NCI-H187 treated with DMSO at 0.1 percent for 48 hours (cell line): ENCODE measurements at places on chromosomes 4 and X.

DNA sequence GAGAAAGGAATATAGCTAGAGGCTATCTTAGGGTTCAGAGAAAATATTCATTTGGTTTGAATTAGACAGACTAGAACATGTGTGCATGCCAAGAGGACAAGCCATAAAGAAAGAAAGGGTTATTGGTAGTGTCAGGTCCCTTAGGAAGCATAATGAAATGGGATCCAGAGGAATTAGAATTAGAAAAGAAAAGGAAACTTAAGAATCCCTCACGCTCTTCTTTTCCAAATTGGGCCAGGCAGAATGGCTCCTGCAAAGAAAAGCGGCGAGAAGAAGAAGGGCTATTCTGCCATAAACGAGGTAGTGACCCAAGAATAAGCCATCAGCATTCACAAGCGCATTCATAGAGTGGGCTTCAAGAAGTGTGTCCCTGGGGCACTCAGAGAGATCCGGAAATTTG lies 4.9 kb upstream of the ABCG2 start:
- no peak for DNase-seq

GRCh38 chrX:143940119-143940518 lies 56.2 kb downstream of the UBE2NL start:
- no peak for DNase-seq

DNA sequence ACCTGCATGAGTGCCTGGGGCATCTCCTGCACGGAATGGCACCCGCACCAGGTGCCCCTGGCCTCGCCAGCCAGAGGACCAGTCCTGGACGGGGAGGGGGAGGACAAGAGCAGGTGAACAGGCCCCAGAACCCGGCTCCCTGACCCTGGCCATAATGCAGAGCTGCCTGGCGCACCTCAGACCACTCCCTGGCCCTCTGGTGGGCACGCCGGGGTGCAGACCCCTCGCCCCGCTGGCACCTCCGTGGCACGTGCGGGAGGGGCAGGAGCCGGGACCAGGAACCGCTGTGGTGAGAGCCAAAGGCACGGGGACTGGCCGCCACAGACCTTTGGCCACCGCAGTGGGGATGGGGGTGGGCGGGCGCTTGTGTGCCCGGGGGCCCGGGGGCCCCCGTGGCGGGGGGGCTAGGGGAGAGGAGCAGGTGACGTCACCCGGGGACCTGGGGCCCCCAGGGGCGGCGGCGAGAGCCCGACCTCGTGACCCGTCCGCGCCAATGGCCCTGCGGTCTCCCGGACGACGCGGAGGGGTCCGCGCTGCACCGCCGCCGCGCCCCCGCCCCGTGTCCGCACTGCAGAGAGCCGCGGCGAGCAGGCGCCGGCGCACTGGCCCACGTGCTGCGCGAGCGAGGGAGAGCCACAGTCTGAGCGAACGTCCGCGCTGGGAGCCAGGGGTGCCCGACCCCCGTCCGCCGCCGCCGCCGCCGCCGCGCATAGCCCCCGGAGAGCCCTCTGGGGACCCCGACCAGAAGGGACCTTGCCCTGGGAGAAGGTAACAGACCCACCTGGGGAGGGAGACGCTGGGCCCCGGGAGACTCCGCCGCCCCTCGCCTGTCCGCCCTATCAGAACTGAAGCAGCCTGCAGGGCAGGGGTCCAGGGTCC lies at the start of gene PNMA3:
Gene PNMA3 (plus strand): TSS at position 600 of the 879 bp plus-strand sequence. CDS start 586 bp downstream, outside the sequence.
- DNase-seq = no peak

DNA sequence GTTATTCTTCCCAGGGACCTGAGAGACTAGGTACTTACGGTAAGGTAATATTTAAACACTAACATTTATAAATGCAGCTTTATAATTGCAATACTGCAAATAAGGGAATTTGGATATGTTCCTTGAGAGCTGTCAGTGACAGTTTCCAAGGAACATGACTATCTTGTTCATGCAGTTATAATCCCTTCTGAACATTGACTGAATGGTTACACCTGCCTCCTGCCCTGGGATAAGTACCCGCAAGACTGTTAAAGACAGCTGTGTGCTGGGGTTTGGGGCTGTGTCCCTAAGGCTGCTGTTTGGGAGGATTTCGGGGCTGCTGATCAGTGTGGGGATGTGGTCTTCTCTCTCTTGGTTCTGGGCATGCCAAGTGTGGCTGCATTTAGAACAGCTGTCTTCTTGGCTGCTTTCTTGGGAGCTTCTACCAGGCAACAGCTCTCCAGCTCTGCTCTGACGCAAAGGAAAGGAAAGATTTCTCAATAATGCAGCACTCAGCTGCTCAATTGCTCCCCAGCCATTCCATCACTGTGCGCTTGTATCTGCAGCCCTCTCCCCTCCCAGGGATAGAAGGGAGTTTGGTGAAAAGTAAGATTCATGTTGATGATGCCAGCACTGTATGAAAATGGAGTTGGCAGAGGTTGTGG lies 298.8 kb upstream of the TAPT1 start:
- DNase-seq = no peak

DNA sequence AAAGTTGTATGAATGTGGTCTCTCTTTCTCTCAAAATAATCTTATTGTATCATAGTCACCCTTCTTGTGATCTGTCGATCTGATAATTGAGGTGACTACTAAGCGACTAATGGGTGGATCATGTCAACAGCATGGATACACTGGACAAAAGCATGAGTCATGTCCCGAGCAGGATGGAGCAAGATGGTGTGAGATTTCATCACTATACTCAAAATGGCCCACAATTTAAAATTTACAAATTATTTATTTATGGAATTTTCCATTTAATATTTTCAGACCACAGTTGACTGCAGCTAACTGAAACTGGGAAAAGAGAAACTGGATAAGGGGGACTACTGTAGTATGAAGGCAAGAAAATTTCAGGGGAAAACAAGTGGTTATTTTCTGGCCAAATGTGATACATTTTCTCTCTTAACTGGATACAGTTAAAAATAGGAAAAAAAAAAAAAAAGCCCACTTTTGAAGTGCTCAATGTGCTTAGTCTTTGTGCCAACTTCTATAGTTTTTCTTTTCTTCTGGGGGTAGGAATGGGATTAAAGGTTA lies 25.3 kb downstream of the FAM241A start:
- no peak for DNase-seq

- no peak for DNase-seq
Observed at GRCh38 chr4:4182835-4183568, 43.7 kb downstream of the OTOP1 start.

DNA sequence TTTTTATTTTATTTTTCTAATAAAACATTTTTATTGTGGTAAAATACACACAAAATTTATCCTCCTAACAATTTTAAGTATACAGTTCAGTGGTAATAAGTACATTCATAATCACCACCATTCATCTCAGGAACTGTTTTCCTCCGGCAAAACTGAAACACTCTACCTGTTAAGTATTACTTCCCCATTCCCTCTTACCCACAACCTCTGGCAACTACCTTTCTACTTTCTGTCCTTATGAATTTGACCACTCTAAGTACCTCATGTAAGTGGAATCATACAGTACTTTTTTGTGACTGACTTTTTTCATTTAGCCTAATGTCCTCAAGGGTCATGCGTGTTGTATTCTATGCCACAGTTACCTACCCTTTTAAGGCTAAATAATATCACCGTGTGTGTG lies 21.1 kb upstream of the HSFX4 start:
- DNase-seq = no peak

- no peak for DNase-seq
Observed at GRCh38 chr4:633406-633805, 8.0 kb downstream of the PDE6B start.

DNA sequence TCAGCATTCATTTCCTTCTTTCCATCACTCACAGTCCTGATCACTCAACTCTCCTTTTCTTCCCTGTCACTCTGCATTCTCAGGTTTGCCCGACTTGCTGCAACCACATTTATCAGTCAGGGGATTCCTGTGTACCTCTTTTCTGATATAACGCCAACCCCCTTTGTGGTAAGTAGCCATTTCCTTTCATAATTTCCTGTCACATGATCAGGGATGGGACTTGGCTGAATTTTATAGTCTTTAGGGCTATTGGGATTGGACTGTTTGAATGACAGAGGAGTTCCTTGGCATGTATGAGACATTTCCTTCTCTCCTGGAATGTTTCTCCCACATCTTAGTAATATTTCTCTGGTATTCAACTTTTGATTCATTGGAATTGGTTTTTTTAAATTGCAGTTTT lies 11.0 kb downstream of the PGM2 start:
- no peak for DNase-seq

- no peak for DNase-seq
Observed at GRCh38 chr4:101239665-101240064, 107.7 kb downstream of the PPP3CA start.

GRCh38 chr4:74962584-74962983 lies 29.7 kb downstream of the PARM1 start:
- peak; percentile 79 for DNase-seq

- no peak for DNase-seq
Observed at GRCh38 chrX:9576059-9576458, 111.2 kb downstream of the TBL1X start.

DNA sequence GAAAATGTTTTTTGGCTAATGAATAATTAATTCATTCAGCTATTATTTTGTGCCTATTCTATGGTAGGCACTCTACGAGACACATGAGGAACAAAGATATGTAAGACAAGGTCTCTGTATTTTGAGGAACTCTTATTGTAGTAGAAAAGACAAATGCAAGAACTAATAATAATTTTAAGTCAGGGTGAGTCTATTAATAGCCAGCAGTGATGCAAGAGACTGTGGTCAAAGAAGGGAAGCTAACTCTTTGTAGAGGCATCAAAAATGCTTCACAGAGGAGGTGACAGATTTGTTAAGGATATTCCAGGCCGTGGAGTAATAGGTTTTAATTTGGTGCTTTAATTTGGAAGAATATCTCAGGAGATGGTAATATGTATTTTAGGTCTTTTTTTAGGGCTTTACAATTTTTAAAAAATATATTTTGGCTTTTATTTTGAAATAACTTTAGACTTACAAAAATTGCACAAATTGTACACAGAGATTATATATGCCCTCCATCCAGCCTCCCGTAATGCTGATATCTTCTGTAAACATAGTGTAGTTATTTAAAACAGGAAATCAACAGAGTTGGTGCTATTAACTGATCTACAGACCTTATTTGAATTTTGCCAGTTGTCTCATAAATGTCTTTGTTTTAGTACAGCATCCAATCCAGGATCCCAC lies 48.1 kb downstream of the DCLK2 start:
- DNase-seq = no peak

DNA sequence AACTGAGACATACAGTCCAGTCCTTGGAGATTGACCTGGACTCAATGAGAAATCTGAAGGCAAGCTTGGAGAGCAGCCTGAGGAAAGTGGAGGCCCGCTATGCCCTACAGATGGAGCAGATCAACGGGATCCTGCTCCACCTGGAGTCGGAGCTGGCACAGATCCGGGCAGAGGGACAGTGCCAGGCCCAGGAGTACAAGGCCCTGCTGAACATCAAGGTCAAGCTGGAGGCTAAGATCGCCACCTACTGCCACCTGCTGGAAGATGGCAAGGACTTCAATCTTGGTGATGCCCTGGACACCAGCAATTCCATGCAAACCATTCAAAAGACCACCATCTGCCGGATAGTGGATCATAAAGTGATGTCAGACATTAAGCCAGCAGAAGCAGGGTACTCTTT lies 20.4 kb upstream of the FRMPD3 start:
- no peak for DNase-seq

DNA sequence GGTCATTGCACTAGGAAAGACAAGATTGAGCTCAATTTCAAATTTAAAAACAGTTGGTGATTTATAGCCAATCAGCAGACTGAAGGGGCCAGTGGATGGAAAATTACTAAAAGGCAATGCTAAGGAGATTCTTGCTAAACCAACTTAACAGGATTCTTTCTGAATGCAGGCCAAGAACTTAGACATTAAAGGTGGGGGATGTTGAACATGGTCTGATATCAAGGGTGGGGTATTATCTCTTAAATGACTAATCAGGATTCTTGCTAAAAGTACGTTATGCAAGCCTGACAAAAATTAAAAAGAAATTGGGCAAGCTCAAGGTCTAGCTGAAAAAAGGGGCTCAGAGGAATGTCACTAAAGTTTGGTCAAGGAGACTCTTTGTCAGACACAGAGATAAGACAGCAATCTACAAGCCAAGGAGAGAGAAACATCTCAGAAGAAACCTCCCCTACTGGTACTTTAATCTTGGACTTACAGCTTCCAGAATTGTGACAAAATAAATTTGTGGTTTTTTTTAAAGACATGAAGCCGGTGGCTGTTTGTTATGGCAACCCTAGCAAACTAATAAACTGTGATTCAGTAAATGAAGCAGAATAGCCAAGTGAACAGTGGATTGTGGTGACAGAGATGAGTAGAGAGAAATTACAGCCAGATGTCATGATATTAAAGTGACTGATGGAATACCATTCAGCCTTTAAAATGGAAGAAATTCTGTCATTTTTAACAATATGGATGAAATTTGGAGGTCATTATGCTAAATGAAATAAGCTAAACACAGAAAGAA lies 120.3 kb upstream of the KLHL4 start:
- DNase-seq = no peak

- DNase-seq = no peak
Observed at GRCh38 chrX:53421772-53422085, 725 bp downstream of the SMC1A start.

DNA sequence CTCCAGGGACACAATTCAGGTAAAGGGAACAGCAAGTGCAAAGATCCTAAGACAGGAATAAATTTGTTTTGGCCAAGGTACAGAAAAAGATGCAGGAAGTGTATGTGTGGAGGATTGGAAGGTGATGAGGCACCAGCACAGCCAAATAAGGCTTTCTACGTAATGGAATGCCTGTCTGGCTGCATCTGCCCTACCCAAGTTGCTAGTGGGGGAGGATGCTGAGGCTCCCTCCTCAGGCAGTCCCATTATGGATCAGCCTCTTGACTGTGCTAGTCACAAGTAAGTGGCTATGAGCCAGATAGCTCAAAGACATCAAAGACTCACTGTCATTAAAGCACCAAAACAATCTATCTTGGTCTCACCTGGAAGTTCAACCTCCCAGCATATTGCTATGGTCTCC lies 300.9 kb upstream of the FAT4 start:
- DNase-seq = no peak

DNA sequence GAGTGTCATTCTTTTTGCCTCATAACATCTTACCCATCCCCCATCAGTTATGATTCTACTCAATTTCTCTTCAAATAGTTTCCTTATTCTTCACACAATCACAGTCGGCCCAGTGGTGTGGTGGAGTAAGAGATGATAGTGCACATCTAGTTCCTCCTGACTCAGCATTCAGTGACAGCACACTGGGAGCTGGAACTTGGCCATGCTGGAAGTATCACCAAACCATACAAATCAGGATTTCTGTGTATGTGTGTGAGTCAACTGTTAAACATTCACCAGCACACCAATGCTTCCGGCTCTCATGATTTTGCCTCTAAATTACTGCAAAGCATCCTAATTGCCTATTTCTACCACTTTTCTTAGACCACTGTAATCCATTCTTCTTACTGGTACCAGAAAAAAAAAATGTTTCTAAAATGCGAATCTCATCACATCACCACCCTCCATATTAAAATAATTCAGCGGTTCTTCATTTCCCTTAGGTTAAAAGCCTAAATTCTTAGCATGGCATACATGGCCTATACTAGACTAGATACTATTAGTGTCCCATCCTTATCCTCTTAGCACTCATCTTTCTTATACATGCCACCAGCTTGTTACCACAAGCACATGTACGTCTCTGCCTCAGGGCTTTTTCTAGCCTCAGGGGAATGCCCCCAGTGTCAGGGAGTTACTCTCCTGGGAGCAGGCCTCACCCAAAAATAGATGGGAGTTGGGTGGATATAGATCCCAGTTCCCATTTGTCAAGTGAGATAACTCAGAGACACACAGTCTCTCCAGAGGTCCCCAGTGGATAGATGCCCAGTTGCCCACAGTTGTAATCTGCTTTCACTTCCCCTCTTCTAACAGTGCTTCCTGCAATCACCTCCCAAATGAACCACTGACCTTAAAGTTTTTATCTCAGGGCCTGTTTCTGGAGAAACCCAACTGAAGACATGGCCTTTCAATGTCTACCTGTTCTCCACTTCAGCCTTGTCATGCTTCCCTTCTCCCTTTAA lies 49.2 kb upstream of the DDX53 start:
- DNase-seq = no peak
